GM04503 (cell line): ENCODE measurements at places on chromosomes 3 and 15.

DNA sequence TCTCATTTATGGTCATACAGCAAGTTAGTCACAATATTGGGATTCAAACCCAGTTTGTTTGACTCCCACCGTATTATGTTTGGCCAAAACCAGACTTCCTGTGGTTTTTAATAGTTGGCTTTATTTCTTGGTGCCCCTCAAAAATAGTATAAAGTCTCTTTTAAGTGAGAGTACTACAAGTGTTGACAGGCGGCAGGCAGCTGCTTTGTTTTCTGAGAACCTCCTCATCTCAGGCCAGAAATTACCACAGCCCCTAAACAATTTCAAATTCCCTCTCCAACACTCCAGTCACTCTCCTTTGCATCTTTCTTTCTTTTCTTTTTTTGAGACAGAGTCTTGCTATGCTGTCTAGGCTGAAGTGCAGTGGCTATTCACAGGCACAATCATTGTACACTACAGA is 121.5 kb downstream of the POLR2M start:
- no peak for DNase-seq

- no peak for DNase-seq
These were observed 17.5 kb downstream of the FHIT start for GRCh38 chr3:61233746-61234145.

- DNase-seq: peak; percentile 75
These were observed 17.6 kb downstream of the EMC7 start for GRCh38 chr15:34084086-34084485.

- DNase-seq: no peak
These were observed 91.3 kb upstream of the SLC25A36 start for GRCh38 chr3:140850210-140850955.

GRCh38 chr3:39779511-39780230 is 29.7 kb upstream of the MYRIP start:
- no peak for DNase-seq

- DNase-seq: no peak
These were observed 78.6 kb downstream of the WDR49 start for GRCh38 chr3:167575000-167575600.

- no peak for DNase-seq
These were observed 50.4 kb upstream of the RGMA start for GRCh38 chr15:93139436-93139835.

- DNase-seq: no peak
These were observed 74.8 kb upstream of the ST3GAL6 start for GRCh38 chr3:98688363-98688762.

DNA sequence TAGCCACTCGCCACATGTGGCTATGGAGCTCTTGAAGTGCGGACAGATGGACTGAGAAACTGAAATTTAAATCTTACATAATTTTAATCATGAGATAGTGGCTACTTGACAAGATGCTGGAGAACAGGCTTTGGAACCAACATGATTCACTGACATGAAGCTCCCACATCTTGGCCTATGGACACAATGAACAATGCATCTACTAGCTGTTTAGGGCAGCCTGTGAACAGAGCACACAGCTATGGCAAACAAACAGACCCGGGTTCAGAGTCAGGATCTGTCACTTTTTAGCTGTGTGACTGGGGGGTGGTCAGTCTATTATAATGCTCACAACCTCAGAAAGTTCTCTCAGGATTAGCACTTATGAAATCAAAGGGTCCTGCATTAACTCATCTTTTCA is 616.6 kb downstream of the MAGI1 start:
- DNase-seq: no peak

DNA sequence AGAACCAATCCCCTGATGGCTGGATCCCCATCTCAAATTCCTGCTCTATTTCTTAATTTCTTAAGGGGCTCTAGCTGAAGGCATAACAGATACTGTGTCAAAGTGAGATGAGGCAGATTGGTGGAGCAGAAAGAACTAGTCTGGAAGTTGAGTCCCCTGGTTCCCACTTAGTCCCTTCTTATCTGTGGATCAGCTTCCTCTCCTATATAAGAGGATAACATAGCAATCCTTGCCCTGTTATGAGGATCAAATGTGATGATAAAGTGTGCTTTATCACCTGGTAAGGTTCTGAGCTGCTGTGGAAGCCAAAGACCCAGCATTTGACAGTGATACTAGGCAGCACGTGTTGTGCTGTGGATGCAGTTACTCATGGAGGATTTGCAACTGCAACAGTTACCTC is 8.1 kb upstream of the SIN3A start:
- DNase-seq: no peak

DNA sequence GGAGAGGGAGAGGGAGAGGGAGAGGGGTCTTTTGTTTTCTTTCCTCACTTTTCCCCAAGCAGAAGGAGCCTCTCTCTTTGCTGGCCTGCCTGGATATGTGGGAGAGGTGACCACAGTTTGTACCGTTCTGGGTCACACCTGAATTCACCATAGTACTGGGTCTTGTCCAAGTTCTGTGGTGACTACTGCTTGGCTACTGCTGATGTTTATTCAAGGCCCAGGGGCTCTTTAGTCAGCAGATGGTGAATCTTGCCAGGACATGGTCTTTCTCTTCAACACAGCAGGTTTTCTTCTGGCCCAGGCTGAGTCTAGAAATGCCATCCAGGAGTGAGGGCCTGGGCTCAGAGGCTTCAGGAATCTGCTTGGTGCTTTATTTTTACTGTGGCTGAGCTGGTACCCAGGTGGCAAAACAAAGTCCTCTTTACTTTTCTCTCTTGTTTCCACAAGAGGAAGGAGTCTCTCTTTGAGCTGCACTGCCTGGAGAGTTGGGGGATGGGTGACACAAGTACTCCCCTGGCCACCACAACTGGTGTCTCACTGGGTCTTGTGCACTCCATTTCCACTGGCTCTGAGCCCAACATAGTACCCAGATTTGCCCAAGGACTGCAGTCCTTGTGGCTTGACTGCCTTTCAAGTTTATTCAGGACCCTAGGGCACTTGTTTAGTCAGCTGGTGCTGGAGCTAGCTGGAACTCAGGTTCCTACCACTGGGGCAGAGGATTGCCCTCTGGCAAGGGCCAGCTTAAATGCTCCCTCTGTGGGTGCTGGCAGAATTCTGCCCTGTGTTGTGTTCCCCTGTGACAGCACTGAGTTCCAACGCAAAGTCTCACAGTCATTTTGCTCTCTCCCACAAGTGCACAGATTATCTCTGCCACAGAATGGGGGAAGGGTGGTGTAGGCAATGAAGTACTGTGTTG is 16.8 kb upstream of the CCNDBP1 start:
- DNase-seq: no peak

GRCh38 chr3:189202106-189202505 is 30.3 kb downstream of the TPRG1 start:
- no peak for DNase-seq

DNA sequence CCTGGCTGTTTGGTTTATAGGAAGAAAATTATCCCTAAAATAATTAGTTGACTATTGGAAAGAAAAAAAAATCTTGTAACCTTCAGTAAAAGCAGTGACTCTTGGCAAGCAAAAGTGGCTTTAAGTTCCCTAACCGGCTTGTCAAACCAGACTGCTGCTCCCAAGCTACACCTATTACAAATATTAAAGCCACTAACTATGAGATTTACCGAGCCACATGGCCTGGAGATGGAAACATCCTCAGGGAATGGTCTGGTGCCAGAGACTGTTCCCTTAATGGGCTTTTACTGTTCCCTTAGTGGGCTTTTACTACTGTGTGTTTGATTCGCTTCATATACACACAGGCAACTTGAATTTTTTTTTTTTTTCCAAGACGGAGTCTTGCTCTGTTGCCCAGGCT is 35.9 kb upstream of the ZNF774 start:
- no peak for DNase-seq

DNA sequence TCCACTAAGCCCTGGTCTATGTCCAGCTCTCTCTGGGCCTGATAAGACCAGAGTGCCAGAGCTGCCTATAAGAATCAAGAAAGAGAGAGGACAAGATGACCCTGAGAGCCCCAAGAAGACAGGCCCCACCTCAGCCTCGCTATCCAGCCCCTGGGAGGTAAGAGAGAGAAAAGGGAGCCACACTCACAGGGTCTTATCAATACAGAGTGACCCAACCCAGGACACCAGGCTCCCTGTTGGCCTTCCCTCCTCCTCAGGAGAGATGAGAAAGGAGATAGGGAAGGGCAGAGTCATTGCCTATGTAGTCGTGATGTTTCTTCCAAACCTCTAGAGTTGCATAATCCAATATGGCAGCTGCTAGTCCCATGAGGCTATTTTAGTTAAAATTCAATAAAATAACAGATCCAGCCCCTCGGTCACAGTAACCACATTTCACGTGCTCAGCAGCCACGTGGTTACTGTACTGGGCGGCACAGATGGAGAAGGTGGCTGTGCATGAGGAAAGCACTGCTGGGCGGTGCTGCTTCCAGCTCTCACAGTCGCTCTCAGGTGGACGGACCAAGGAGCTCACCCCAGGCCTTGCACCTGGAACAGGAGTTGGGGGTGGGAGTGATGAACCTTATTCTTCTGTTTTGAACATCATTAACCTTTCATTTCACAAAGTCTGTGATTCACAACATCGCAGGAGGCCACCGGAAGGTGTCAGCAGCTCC is 525.8 kb downstream of the SHQ1 start:
- no peak for DNase-seq

GRCh38 chr3:169505577-169506230 is 157.8 kb downstream of the MECOM start:
- no peak for DNase-seq

DNA sequence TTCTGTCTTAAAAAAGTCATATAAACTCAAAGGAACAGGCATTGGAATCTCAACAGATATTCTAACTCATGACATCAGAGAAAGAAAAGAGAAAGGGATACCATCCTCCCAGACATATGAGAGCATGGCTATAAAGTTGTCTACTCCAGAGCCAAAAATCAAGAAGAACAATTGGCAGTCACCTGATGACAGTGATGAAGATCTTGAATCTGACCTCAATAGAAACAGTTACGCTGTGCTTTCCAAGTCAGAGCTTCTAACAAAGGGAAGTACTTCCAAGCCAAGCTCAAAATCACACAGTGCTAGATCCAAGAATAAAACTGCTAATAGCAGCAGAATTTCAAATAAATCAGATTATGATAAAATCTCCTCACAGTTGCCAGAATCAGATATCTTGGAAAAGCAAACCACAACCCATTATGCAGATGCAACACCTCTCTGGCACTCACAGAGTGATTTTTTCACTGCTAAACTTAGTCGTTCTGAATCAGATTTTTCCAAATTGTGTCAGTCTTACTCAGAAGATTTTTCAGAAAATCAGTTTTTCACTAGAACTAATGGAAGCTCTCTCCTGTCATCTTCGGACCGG is 35.9 kb downstream of the UNC13C start:
- DNase-seq: no peak

DNA sequence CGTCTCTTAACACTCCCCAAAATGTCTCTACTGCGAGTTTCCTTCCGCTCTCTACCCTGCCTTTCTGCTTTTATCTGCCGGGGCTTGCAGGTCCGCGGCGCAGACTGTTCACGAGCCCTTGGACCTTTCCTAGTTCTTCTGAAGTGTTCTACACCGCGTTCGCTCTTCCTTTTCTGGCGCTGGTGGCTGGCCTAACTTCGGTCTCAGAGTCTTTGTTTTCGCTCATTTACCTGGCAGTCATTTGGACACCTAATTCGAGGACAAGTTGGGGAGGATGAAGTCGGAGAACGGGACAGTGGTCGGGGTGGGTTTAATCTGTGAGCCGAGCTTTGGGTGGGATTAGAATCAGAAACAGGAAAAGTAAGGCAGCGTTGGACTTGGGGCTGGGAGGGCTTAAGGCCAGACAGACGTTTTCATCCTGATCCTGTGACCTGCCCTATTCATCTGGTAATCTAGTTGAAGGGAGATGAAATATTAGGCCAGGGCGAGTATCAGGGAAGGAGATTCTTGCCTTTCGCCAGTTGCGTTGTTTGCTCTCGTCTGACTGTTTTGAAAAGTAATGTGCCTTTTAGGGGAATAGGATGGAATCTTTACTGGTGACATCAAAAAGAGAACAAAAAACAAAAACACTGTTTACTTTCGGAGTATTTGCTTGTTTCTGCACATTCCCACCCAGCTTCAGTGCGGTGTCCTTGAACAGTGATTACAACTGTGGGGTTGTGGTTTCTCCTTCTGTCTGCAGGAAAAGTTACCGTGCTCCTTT is 1.8 kb downstream of the DIPK2A start:
- no peak for DNase-seq

- DNase-seq: no peak
These were observed 148.4 kb downstream of the APBA2 start for GRCh38 chr15:29034151-29034550.

DNA sequence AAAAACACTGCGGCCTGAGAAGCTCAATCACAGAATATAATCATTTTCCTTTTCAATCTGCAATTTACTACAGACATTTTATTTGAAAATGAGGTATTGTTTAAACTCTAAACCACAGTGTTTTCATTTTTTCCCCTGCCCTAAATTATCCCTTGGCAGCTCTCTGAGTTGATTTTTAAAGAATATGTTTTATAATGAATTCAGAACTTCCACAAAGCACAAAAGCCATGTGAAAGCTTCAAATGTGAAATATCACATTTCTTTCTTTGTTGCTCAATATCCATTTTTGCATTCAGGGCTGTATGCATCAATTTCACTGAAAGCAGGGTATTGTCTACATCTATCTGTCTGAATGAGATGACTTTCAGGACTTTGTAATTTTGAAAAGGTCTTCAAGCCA is 813.6 kb upstream of the ALCAM start:
- no peak for DNase-seq

DNA sequence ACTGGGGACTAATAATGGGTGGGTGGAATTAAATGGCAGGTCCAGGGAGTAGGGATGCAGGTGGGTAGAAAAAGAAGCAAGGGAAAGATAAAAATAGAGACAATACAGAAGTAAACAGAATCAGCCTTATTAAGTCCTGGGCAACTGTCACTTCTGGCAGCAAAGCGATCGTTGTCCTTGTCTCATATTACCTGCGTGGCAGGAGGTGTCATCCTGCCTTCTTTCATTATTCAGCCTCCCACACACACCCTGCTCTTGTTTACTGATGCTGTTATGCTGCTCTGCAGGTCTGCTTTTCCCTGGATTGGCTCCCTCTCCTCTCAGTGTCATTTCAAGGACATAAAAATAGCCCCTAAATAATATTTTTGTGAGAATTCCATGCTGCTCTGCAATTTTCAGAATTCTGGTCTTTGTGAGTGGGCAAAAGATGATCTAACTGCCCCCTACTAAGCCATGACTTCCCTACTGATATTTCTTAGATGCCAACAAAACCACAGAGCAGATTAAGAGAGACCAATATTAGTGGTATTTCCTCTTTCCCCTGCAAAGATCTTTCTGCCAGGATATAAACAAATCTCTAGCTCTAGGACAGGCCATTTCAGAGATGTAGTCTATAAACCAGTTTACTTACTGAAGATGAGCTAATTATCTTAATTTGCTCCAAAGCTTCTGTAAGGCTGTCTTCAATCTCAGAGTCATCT is 8.5 kb downstream of the VEPH1 start:
- no peak for DNase-seq

DNA sequence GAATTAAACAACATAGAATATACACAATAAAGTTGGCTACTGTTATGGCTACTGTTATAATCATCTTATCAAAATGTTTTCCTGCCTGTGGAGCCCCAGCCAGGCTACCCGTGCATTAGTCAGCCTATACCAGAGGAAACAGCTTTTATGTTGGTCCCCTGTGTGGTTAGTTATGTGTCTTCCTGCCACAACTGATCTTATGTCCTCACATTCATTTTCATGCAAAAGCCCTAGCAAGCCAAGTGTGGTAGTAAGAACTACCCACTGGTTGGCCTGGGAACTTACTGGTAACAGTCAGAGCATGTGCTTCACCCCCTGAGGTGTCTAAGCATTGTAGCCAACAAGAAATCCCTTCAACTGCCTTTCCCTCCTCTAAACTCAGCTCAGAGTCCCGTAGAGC is 21.8 kb downstream of the MGLL start:
- DNase-seq: no peak

GRCh38 chr15:90957031-90957790 is 2.5 kb downstream of the RCCD1 start:
- no peak for DNase-seq
